OCI-M1 (cell line): ENCODE measurements at places on chromosomes 1 and 21.

DNA sequence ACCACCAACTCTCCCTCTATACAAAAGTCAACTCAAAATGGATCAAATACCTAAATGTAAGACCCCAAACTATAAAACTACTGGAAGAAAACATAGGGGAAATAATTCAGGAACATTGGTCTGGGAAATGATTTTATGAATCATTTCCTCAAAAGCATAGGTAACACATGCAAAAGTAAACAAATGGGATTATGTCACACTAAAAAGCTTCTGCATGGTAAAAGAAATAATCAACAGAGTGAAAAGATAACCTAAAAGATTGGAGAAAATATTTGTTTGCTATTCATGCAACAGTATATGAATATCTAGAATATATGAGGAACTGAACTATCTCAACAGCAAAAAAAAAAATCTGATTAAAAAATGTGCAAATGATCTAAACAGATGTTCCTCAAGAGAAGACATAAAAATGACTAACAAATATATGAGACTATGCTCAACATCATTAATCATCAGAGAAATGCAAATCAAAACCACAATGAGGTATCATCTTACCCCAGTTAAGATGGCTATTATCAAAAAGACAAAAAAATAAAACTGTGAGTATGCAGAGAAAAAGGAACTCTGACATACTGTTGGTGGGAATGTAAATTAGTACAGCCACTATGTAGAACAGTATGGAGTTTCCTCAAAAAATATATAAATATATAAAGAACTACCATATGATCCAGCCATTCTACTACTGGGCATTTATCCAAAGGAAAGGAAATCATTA is 47.8 kb downstream of the VCAM1 start:
- DNase-seq = peak; percentile 48

GRCh38 chr1:184791550-184791900 is 36.9 kb upstream of the EDEM3 start:
- no peak for DNase-seq

- no peak for DNase-seq
Observed at GRCh38 chr1:238606896-238607295, 716.2 kb upstream of the ZP4 start.

DNA sequence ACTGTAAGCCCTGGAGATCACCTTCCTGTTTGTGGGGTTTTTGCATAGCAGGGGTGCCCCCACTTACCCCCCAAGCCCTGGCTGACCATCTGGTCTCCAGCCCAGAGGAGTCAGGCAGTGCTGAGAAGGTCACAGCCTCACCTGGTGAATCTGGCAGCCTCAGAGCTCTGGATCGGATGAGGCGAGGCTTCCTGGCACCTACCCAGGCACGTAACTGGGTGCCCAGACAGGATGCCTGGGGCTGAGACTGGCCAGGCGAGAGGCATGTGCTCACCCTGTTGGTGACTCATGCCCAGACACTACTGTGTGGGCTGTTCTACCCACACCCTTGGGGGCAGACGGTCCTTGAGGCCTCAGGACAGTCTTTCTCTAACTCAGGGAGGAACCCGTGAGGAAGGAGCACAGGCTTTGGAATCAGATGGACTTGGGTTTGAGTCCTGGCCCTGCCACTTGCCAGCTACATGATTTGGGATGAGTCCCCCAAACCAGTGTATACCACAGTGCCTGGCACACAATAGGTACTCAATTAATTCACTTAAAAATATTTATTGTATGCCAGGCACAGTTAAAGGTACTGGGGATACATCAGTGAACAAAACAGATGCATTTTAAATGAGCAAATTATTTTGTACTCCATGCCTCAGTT is 15.1 kb upstream of the PADI3 start:
- no peak for DNase-seq

DNA sequence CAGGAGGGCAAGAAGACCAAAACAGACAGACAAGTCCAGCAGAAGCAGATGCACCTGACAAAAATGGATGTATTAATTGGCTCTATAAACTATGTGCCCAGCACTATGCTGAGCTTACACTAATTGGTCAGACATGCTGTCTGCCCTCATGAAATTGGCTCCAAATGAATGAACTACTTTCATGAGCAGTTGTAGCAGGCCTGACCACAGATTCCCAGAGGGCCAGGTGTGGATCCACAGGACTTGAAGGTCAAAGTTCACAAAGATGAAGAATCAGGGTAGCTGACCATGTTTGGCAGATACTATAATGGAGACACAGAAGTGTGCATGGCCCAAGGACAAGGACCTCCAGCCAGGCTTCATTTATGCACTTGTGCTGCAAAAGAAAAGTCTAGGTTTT is 14.5 kb downstream of the SLAMF7 start:
- DNase-seq = no peak

GRCh38 chr1:241586905-241587512 is 53.2 kb downstream of the CHML start:
- DNase-seq = no peak

GRCh38 chr1:91833946-91834345 is 52.0 kb downstream of the TGFBR3 start:
- no peak for DNase-seq

GRCh38 chr1:244050835-244051444 is at the start of gene ZBTB18:
Gene ZBTB18, plus strand, starts transcription at chr1:244051283. Its CDS starts 149 bp downstream, at chr1:244051432.
- peak; percentile 46 for DNase-seq

GRCh38 chr1:178875936-178876335 is 5.1 kb upstream of the ANGPTL1 start:
- DNase-seq = peak; percentile 52

- no peak for DNase-seq
Observed at GRCh38 chr1:108729481-108729880, 16.8 kb downstream of the FNDC7 start.

GRCh38 chr1:53894644-53895043 is 657 bp downstream of the DIO1 start:
- no peak for DNase-seq

DNA sequence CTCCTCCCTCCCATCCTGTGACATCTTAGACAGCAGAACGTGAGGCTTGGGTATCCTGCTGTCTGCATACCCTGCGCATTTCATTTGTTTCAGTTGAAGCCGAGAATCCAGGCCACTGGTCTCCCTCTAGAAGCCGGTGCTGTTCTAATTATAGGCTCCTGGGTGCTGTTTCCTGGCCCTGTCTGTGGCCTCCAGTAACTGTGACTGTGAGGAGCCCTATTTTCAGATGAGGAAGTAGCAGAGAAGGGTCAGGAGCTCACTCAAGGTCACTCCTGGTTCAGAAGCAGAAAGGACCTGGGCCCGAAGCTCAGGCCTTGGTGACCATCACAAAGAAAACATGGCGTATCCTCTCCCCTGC is 24.0 kb downstream of the COQ8A start:
- DNase-seq = no peak

DNA sequence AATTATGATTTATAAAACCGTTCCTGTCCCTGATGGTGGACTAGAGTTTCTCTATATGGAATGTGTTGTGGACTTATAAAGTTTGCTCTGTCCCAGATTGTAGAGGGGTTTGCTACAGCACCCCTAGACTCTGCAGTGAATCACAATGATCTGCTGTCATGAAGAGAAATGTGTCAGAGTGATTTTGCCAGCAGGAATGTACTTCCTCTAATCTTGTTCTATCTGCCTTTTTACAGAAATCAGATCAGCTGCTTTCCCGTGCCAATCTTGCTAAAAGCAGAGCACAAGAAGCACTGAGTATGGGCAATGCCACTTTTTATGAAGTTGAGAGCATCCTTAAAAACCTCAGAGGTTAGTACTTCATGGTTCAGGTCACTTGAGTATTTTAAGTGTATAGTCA is 52.0 kb downstream of the LAMC2 start:
- DNase-seq = no peak
